Stimulated activated CD4-positive, alpha-beta T cell treated with anti-CD3 and anti-CD28 coated beads, TNF-alpha, amount 100 ng/mL, for 48 hours (primary cell): ENCODE measurements at places on chromosomes 6 and 20.

GRCh38 chr6:110214338-110214737 is 34.1 kb downstream of the CDC40 start:
- no peak for DNase-seq

GRCh38 chr6:134477991-134478635 is 160.2 kb upstream of the SGK1 start:
- DNase-seq, result no peak

DNA sequence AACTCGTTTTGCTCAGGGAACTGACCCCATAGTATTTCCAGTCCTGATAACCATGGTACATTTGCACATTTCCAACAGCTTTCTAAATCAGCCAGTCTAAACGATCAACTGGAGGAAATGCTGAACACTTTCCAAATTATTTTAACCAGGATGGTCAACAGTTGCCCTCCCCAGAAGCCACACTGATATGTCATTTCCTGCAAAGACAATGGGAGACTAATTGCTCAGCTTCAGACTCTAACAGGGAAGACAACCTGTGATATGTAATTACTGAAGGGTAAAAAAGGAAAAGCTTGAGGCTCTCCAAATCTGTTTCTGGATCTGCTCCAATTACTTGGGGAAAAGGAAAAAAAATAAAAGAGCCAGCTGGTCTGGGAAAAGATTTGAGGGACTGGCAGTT is 88.8 kb downstream of the FYN start:
- no peak for DNase-seq

DNA sequence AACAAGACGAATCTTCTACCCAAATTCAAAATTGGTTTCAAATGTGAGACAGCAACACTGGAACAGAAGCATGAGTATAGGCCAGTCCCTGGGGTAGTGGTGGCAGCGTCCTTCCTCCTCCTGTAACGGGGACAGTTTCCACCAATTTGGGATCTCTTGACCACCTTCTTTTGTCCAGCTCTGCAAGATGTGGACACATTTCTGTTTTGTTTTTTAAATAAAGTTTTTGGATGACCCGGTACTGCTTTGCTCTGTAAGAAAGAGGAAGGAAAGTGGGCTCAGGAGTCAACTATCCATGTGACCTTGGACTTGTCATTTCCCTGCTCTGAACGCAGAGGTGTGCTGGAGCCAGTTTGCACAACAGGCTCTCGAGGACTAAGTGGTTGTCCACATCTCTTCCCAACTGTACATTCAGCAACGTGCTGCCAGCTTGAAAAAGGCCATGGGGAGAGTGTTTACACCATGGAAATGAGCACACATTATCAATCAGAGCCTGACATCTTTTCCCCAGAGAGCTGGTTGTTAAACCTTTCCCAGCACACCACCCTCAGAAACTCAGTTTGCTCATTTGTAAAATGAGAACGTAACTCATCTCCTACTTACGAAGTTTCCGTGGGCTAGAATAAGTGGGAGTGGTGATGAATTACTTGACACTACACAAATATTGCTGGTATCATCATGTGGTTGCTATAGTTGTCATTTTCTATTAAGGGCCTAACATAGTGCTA is 66.5 kb downstream of the ADTRP start:
- DNase-seq, result no peak

DNA sequence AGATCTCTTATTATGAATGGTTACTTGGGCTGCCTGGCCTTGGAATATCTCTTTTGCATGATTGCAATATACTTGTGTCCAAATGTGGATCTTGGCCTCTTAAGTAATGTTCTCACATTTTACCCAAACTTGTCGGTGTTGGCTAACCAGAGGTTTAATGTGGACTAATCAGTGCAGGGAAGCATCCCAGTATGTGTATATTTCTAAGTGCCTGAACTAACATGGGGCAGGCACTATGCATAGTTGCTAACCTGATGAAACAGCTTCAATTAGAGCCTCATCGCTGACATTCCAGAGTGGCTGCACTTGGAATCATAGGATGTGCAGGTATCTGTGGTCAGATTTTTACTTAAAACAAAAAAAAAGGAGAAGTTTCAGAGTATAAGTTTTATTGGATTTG is 160.0 kb downstream of the PDE7B start:
- no peak for DNase-seq

- DNase-seq, result no peak
Measured at GRCh38 chr6:431986-432385, 40.4 kb downstream of the IRF4 start.

DNA sequence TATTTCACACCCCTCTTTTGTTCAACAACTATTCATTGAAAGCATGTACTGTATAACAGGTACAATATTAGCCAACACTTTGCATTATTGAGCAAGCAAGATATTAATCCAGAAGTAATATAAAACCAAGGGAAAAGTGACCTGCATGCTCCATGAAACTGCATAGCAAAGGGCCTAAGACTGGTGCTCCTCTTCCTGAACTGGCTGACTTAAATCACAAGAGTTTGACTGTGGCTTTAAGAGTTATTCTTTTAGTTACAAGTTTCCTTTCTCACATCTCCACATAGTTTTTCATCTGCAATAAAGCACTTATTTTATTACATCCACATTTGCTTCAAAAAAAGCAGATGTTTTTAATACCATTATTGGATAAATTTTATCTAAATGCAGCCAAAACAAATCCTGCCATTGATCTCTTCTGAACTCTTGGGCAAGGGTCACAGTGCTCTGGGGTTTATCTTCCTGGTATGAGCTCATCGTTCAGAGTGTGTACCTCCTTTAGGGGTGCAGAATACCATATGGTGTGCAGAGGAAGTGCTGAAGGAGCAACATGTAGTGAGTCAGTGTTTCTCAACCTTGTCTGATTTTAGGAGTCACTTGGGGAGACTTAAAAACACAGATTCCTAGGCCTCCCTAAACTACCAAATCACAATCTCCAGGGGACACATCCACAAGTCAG is 1225.9 kb upstream of the MAP3K7 start:
- no peak for DNase-seq

DNA sequence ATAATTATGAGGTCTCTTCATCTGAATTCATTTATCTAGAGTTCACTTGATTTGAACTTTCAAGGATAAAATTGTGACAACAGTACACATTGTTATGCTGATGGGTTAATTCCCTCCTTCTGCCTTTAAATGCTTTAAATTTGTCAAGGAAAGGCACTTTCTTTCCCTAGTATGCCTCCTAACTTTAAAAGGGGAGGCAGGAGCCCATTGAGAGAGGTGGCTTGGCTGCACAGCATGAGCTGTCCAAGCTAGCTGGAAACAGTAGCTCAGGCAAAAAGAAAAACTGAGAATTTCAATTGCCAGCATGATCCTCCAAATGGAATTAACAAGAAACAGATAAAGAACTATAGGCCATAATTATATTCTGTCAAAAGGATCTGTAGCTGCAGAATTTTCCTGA is 243.3 kb upstream of the GRIK2 start:
- DNase-seq, result no peak

DNA sequence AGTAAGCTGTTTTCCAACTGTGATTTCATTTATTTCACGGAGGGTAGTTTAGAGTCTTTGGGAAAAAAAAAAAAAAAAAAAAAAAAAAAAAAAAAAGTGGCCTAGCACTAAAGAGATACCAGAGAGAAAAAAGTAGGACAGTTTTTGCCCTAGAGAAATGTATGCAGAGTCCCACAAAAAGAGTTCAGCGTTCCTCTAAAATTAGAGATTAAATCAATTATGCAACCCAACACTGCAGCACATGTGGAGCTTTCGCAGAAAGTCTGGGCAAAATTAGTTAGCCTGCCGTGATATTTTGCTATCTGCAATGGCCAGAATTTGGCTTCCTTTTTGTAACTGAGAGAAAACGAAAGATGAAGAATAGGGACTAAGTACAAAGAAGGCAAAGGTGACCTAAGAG is 309.8 kb downstream of the PKHD1 start:
- no peak for DNase-seq

DNA sequence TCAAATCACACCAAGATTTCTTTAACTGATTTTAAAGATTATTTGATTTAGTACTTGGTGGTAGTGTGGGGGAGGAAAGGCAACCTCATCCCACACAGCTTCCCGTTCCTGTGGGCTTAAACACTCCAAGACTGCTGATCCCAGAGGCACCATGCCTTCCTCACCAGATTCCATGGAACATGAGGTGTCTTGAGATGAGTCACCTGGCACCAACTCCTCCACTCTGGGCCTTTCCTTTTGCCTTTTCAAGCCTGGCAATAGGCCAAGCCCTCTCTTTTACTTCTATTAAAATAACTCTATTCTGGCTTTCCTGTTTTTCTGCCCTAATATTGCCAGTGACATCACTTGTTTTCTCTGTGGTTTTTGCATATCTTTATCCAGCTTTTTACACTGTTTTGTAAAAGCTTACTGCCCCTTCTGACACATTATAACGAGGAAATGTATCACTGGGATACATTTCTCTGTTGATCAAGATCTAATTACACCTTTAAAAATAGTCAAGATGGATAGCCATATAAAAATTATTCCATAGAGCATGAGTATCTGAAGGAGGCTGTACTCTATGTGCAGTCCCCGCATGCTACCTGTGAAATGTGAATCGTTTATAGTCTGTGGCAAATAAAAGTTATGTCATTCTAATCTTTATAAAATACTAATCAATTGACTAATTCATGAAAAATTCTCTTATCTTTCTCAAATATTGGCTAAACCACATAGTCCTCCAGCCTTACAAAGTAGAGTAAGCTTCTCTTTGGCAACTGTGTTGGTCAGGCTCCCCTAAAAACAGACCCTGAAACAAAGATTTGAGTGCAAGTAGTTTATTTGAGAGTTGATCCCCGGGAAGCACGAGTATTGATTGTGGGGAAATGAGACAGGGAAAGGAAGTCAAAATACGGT is 257.8 kb upstream of the KCNQ5 start:
- DNase-seq, result no peak

DNA sequence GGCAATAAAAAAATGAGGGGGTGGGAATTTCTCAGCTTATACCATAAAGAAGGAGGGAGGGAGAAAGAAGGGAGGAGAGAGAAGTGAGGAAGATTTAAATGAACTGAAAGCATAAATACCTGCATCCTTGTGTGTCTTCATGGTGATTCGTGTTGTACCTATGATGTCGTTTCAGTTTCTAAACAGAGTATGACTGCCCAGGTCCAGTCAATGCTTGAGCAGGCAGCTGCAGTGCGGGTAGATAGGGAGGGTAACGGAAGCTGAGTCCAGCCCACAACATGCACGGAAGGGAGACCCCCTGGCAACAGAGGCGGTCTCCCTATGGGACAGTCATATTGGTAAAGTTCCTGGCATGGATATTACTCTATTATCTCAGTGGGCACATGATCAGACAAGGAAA is 184.5 kb downstream of the KIF16B start:
- no peak for DNase-seq

DNA sequence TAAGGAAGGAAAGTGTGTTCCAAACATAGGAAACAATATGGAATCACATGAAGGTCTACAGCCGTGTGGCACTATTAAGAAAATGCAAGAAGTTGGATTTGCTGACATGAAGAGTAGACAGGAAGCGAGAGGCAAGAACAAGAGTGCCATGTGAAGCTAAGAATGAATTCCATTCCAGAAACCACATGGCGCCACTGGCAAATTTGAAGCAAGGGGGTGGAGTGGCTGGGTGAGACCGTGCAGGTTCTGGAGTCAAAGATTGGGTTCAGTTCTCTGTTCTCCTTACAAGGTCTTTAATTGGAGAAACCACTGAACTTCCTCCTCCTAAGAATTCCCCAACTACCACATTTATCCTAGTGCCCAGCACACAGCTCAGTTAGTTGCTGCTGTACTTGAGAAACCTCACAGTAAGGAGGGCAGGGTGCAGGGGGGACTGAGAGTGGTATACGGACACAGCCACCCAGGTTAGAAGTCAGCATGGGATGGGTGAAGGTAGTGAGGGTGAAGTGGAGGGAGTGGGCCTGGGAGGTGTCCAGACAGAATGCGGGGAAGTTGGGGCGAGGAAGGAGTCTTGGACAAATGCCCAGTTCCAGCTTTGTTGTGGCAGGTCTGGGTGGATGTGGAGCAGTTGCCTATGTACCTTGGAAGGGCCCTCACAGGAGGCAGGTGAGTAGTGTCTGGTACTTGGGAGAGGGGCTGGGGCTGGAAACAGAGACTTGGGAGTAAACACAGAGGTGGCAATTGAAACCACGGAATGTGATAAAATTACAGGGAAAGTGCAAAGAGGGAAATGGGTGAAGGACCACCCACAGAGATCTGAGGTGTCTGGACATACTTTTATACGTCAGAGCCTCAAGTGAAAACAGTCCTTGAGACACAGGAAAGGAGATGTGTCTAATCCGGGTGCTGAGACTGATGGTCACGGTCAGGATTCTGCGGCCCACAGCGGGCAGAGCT is 14.3 kb downstream of the LYRM4 start:
- no peak for DNase-seq

DNA sequence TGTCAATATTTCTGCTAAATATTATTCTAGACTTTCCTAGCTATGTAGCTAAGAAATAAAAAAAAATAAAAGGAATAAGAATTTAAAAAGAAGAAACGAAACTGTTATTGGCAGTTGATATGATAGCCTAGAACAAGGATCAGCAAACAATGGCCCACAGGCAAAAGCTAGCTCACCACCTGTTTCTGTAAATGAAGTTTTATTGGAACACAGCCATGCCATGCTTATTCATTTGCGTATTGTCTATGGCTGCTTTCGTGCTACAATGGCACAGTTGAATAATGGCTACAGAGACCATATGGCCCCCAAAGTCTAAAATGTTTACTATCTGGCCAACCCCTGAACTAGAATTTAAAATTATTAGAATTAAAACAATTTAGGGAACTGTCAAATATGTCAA is 952.6 kb upstream of the MAP3K7 start:
- no peak for DNase-seq

DNA sequence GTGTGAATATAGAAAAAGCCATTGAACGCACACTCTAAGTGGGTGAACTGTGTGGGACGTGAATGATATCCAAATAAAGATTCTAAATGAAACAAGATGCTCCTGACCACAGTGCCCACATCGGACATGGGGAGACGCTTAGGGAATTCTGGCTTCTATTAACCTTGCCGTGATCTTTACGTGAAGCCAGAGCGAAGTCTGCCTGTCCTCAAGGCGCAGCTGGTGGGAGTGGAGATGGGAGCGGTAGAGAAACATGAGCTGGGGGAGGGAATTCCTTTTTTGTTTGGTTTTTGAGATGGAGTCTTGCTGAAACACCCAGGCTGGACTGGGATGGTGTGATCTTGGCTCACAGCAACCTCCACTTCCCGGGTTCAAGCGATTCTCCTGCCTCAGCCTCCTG is 46.0 kb downstream of the VSTM2L start:
- DNase-seq, result no peak

GRCh38 chr6:168099201-168100010 is 20.4 kb upstream of the FRMD1 start:
- DNase-seq, result no peak

DNA sequence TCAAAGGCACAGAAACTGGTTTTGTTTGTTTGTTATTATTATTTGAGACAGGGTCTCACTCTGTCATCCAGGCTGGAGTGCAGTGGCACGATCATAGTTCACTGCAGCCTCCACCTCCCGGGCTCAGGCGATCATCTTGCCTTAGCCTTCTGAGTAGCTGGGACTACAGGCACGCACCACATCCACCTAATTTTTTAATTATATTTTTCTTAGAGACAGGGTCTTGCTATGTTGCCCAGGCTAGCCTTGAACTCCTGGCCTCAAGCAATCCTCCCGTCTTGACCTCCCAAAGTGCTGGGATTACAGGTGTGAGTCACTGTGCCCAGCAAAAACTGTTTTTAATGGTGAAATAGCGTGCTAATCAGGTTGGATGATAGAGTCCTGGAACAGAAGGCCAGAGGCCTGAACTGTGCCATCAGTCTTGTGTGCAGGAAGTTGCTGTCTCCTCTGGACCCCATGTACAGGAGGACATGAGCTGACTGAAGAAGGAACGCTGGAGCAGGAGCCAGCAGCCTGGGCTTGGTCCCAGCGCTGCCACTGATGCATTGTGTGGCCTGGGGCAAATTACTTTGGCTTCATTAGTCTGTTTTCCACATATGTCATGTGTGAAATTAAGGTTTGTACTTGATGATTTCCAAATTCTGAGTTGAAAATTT is 4.9 kb downstream of the TM9SF4 start:
- no peak for DNase-seq
